ENCODE measurements at places on chromosomes 2 and 18. TPM values are rescaled to one million over a fixed set of nuclear protein-coding genes. Genes with fewer than 3 reads are reported as not detected.

DNA sequence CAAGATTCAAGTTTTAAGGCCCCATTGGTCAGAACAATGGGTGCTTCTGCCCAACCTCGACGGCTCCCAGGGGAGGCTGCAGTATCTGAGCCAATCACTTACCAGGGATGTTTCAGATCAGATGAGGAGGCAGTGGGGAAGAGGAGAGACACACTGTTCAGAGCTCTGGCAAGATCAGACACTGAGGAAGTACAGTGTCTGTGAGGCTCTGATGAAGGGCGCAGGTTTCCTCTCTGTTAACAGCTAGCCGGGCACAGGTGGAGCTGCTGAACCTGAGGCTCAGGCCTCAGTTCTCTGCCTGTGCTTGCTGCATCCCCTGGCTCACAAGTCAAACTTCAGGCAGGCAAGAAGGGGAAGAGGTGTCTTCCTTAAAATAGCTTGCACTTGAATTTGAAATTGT is 69.7 kb downstream of the TPO start:
- no peak for DNase-seq

DNA sequence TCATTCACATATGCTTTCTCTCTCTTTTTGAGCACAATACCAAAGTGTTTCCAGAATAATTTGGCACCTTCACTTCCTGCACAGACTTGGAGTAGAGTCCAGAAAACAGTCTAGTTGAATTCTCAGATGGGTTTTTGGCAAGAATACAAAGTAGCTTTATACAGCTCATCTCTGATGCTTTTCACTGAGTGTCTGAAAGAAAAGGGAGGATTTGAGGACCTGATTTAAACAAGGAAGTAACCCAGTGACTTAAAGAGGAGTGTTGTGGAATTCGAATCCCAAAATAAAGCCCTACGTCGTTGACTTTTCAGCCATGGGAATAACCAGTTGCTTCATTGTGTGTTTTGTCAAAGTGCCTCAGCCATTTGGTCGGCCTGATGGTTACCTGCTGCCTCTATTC is 31.8 kb downstream of the METAP1D start:
- DNase-seq: no peak

- DNase-seq: peak; percentile 16
These were observed 15.4 kb upstream of the DTNA start for GRCh38 chr18:34694591-34695165.

GRCh38 chr2:200664770-200665494 is 79.1 kb downstream of the AOX1 start:
- DNase-seq: no peak

DNA sequence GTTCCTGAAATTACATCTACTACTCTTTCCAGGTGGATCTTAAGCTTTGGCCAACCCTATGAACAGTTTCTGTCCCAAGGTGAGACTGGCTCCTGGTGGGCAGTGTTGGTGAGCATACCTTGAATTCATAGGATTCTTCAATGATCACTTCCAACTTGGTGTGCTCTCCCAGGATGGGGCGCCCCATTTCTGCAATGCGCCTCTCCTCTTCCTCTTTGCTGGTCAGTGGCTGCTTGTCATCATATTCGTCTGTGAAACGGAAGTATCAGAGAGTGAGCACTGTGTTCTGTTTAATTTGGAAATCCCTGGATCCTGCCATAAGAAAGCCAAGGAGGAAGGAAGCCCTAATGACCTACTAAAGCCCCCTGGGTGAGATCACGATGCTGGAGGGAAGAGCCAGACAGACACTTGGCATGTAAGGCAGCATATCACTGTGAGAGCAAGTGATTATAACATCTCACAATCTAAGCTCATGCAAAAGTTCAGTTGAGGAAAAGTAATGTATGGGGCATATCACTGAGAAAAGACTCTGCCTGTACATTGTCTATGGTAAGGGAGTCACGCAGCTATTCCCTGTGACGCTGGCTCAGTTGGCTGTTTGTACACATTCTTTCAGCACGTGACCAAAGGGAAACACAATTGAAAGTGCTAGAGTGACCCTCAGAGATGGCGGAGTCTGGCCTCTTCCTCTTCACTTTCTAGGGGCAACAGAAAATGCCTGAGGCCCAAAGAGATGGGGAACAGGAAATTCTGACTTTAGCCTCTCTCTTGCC is 287.0 kb downstream of the SLC8A1 start:
- DNase-seq: peak; percentile 12

DNA sequence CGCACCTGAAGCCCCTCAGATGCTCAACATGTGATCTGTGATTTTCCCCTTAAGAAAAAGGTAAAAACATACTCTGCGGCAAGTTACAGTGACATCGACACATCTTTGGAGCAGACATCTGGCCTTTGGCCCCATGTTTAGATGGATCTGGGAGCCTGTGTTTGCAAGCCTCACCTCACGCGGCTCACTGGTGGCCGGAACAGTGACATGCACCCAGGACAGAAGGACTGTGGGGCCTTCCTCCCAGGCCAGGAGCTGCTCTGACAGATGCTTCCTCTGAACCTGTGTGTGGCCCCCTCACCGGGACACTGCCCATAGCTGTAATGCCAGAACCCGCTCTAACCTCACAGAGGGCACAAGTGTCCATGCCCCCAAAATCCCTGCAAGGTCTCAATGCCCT is 13.1 kb downstream of the PASK start:
- no peak for DNase-seq

DNA sequence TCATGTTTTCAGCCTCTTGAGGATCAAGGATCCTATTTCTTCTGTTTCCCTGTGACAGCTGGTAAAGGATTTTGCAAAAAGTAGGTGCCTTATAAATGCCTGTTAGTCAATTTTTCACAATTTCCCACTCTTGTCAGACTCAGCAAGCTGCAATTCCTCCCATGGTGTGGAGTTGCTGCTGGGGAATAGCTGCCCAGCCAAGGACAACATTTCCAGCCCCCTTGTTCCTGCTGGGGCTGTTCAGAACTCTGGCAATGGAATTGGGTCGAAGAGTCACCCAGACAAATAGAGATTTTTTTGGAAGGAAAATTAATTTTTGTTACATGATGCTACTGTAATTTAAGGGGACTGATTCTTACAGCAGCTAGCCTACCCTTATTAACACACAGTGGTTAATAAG is 43.7 kb downstream of the FSHR start:
- no peak for DNase-seq

DNA sequence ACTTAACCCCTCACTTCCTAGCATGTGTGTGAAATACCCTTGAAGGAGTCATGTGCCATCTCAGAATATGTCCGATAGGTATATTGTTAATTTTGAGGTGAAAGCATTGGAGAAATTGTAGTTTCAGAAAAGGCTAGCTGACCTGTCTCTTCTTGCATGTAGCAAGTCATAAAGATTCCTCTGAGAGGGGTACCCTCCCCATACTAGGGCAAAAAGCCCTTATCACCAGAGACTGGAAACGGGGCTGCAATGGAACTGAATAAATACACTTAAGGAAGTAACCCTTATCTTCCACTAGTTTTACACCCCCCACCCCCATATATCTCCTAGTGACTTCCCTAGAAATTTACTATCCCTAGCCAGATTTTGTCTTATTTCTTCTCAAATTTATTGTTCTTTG is 1.8 kb upstream of the SF3B6 start:
- DNase-seq: no peak

DNA sequence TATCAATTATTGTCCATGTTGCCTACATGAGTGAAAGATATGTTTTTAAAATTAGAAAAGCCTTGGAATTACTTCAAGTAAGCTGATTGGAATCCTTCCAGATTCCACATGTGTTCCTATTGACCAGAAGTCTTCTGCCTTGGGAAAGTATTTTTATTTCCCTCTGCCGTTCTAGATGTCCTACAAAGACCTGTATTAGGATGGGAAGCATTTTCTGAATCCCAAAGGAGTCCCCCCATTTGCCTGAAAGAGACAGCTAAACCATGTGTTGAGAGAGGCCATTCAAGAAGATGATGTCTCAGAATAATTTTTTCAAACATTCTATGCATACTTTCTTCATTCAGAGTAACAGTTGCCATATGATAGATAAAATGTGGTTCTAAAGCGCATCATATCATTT is 19.0 kb upstream of the MYO1B start:
- no peak for DNase-seq

- DNase-seq: no peak
These were observed 1541.1 kb downstream of the LRP1B start for GRCh38 chr2:140589696-140590095.

The TBR1 gene
- total RNA-seq: 0.09 TPM

The CAPN14 gene
- total RNA-seq: 0.23 TPM

The PIEZO2 gene
- 11.2 TPM for total RNA-seq

The BOLL gene
- total RNA-seq: not detected

The FAM161A gene
- total RNA-seq: 5.9 TPM

The ARHGAP28 gene
- total RNA-seq: 23.4 TPM

The MC4R gene
- not detected for total RNA-seq

Data from endothelial cell of umbilical vein (primary cell).